ENCODE measurements at places on chromosomes 7 and 10.

GRCh38 chr7:97006055-97006815 is 882 bp downstream of the DLX6 start:
- DNase-seq = peak; percentile 7

DNA sequence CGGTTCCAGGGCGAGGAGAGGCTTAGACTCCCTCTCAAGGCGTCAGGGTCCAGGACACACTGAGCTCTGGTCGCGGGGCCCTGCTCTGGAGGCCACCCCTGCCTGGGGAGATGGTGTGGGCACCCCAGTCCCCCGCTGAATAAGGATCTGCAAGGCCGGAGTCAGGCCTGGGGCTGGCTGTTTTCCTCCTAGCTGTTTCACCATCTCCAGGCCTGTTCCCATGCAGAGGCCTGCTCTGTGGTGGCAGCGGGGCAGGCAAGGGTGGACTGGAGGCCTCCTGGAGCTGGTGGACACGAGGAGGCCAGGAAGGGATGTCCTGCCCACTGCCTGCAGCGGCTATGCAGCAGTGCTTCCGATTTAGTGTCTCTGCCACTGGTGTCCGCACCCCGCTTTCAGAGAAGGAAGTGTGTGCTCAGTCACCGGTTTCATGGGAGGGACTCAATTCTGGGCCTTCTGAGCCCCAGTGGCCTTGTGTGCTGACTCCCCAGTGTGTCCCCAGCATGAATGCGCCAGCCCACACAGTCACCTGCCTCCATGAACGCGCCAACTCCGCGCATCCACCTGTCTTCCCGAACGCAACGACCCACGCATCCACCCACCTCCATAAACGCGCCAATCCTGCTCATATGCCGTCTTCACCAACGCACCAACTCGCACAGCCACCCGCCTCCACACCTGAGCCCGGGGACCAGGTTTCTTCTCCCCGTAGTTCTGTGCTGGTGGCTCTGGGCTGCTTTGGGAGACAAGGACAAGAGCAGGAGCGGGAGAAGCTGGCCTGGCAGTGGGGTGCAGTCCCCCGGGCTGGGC is 14.5 kb upstream of the GPR146 start:
- no peak for DNase-seq

DNA sequence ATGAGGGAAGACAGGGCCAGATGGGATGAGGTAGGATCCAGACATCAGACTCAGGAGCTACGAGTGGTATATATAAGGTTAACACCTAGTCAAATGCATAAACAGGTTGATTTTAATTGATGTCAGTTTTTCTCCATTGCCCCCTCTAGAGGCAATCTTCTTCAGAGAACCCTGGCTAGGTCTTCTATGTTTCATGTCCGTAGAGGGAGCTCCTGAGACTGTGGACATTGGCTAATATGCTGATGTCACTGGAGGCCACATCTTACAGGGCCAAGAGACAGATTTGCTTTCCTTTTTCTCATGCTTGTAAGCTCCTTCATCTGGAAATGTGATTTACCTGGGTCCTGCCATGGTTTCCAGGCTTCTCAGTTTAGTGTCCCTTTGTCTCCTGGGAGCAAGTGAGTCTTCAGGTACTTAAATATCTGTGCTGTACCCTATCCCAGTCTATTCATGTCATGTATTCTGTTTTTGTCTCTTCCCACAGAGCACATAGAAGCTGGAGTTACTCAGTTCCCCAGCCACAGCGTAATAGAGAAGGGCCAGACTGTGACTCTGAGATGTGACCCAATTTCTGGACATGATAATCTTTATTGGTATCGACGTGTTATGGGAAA is 161.6 kb upstream of the PRSS1 start:
- no peak for DNase-seq

GRCh38 chr7:127594490-127594889 is 954 bp downstream of the FSCN3 start:
- no peak for DNase-seq

- peak; percentile 15 for DNase-seq
Observed at GRCh38 chr7:139620676-139621344, 97.3 kb downstream of the CLEC2L start.

Data from activated naive CD4-positive, alpha-beta T cell (primary cell).